ENCODE measurements at places on chromosomes 5 and 9. TPM values are rescaled to one million over a fixed set of nuclear protein-coding genes. Genes with fewer than 3 reads are reported as not detected.

GRCh38 chr5:175681968-175682340, 24.1 kb downstream of the HRH2 start:
- no peak overlapping the region for H3K4me3 ChIP-seq
- DNase-seq: no peak
- peaks cover 23% of the 10 kb centered on the region for H3K27me3 ChIP-seq

DNA sequence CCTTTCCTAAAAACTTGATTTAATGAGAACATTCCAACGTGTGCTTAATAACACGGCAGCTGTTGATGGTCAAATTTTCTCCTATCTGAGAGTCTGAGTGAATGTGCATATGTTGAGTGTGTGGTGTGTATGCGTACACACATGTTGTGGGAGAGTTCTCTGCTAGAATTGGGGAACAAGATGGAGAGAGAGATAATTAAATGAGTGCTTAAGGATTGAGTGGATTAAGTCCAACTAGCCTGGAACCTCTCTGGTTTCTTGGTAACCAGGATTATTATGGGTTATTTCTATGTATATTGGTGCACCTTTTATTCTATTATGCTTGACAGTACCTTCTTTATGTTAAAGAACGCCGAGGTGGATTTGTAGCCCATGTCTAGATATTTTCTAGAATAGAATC, 36.4 kb upstream of the TNFAIP8 start:
- H3K36me3 ChIP-seq: no peaks in the 10 kb centered on the region
- H3K4me3 ChIP-seq: no peak overlapping the region
- H3K27ac ChIP-seq: no peak overlapping the region
- H3K4me1 ChIP-seq: peaks cover 18% of the 10 kb centered on the region
- H3K27me3 ChIP-seq: no peaks in the 10 kb centered on the region

DNA sequence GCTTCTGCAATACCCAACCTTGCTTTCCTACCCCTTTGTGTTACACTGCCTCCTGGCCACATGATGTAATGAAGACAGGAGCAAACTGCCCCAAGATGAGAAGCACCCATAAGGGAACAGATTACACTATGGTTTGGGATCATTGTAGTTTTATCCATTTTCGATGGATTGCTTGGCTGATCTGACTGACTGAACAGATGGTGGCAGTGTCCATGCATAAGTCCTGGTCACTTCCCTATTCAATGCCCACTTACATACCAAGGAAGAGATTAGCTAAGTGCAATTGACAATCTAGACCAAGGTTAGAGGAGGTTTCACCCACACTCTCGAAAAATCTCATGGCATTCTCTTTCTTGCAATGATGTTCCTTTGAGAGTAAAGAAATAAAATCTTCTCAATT, 319.9 kb downstream of the RAB3C start:
- H3K4me1 ChIP-seq: no peaks in the 10 kb centered on the region
- no peak for DNase-seq
- H3K36me3 ChIP-seq: no peaks in the 10 kb centered on the region
- no peak overlapping the region for H3K4me3 ChIP-seq

DNA sequence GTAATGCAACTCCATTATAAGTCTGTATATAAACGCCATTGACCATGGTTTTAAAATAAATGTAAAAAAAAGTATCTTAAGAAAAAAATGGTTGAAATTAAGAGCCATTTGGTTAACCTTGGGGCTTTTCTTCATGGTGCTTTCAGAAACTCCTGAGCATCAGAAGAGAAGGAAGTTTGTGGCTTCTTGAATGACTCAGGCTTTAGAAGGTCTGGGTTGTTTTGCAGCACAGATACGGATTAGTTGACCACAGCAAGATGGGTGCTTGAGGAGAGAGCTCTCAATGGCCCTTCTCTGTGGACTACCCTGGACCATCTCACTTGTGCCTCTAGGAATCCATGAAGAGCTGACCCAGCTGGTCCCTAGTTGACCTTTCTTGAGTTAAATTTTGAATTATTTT, 189.5 kb downstream of the TMEM38B start:
- DNase-seq: no peak
- H3K27ac ChIP-seq: no peak overlapping the region
- H3K36me3 ChIP-seq: no peaks in the 10 kb centered on the region
- no peaks in the 10 kb centered on the region for H3K27me3 ChIP-seq
- H3K4me3 ChIP-seq: no peak overlapping the region

DNA sequence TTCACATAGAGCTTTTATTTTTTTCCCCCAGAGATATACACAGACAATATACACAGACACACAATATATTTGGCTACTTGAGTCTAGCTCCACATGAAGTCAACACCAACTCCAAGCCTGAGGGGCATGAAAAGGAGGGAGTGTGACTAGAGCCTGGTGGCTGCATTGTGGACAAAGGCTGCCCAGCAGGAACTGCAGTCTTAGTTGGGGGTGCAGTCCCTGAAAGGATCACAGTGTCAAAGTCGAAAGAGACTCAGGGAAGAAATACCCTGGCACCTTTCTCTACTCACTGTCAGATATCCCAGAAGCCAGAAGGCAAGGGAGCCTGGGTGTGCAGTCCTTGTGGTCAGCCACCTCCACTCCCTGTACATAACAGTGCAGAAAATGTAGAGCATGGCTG, 231.6 kb upstream of the RPS23 start:
- no peaks in the 10 kb centered on the region for H3K27me3 ChIP-seq
- no peak for DNase-seq
- no peak overlapping the region for H3K27ac ChIP-seq

- H3K27ac ChIP-seq: no peak overlapping the region
- peak; percentile 58 for DNase-seq
- H3K36me3 ChIP-seq: peaks cover 92% of the 10 kb centered on the region
- H3K27me3 ChIP-seq: no peaks in the 10 kb centered on the region
- H3K4me3 ChIP-seq: no peak overlapping the region
- H3K4me1 ChIP-seq: peaks cover 29% of the 10 kb centered on the region
These were observed 51.0 kb downstream of the JADE2 start for GRCh38 chr5:134576386-134577021.

Gene CARD9
- 15.0 TPM for total RNA-seq

Gene NR2F1-AS1
- total RNA-seq: 11.1 TPM
